ENCODE measurements at places on chromosomes 13 and 19.

DNA sequence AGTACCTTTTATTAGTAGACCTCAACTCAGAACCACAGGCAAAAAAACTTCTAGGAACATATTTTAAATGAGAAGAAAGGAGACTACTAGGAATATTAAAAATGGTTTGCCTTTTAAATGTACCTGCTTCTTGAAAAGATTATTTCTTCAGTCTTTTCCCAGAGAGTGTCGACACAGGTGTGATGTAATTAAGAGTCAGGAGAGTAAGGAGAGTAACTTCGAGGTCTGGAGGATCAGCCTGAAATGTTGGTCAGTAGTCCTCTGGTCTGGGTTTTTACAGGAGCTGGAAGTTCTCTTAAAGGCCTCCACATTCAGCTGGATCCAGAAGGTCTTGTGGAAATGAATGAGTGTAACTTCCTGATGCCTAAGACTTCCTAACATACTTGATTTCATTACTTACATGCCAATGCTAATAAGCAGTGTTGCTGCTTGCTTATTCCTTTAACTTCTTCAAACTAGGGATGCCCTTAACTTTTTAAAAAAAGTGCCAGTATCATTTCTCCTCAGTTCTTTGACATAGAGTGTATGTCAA, at the start of gene KCTD4:
KCTD4 (minus strand) TSS at position 345 of the 532 bp plus-strand sequence. CDS start 6,478 bp downstream, outside the sequence.
- DNase-seq = no peak

GRCh38 chr13:31234729-31235128, 35.0 kb downstream of the B3GLCT start:
- no peak for DNase-seq

- DNase-seq = no peak
Measured at GRCh38 chr13:43306372-43306771, 283.0 kb downstream of the DNAJC15 start.

DNA sequence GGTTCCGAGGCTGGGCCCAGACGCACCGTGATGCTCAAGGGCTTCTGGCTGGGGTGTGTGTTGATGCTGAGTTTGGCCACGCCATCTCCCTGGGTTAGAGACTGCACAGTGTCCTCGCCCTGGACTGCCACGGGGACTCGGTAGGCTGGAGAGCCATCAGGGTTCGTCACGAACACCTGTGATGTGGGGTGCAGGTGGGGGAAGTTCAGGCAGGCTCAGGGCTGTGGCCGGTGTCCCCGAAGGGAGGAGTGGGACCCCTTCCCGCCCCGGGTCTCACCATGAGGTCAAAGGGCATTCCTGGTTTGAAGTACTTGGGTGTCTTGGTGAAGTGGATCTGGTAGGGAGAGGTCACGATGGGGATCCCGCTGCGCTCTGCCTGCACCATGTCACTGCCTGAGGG, 8.2 kb downstream of the C3 start:
- no peak for DNase-seq

DNA sequence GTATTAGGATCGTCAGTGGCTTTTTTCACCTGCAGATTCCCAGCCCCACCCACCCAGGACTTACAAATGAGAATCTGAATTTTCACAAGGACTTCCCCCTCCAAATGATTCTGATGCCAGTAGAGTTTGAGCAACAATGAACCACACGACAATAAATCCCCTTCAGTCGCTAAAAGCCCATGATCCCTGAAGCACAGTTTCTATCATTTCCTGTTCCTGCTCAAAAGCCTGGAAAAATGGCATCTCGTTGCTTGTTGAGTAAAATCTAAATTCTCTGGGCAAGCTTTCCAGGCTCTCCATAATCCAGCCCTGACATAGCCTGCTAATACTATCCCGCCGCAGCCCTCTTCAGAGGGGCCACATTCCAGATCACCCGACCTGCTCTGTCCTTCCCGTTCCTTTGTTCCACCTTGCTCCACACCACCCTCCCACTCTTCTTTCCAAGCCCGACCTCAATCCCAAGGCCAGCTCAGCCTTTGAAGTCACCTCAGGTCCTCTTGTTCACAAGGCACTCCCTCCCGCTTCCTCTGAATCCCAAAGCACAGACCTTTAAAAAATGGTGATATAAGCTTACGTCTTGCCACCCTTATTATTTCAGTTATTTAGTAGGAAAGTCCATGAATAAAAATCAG, 67.9 kb downstream of the NUFIP1 start:
- DNase-seq = no peak

DNA sequence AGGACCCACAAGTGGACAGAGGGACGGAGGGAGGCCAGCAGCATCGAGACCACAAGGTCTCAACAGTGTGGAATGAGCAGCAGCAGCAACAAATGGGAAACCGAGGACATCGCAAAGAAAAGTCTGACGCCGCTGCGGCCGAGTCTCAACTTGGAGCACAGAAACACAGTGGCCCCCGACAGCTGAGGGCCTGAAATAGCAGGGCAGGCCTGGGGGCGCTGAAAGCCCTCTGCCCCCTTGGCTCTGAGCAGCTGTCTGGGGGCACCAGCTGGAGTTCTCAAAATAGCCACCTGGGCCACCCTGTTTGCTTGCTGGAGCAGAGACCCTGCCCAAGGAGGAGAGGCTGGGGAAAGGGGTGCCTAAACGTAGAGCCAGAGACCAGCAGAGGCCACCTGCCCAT, 5.9 kb upstream of the ISYNA1 start:
- no peak for DNase-seq

- DNase-seq = no peak
Measured at GRCh38 chr13:91347996-91348905, 764 bp downstream of the MIR17HG start.

DNA sequence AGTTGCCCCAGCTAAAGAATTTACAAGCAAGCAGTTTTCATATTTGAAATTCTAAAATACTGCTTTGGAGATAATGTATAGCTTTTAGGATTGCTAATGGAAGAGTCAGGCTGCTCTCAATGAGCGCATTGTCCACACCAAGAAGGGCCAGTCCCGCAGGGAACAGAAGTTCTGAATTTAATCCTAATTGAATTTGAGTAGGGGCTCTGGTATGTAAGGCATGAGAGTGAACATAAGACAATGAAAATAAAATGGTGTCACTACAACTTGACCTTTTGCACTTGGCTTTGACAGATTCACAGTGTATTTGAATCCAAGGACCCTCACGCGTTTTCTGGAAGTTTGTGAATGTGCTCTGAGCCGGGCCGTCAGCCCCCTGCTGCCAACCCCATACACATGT, 32.6 kb downstream of the RAB20 start:
- DNase-seq = no peak

- no peak for DNase-seq
Measured at GRCh38 chr19:35184884-35185283, 30.3 kb downstream of the FXYD5 start.

GRCh38 chr13:59744747-59745391, 418.9 kb downstream of the DIAPH3 start:
- no peak for DNase-seq

DNA sequence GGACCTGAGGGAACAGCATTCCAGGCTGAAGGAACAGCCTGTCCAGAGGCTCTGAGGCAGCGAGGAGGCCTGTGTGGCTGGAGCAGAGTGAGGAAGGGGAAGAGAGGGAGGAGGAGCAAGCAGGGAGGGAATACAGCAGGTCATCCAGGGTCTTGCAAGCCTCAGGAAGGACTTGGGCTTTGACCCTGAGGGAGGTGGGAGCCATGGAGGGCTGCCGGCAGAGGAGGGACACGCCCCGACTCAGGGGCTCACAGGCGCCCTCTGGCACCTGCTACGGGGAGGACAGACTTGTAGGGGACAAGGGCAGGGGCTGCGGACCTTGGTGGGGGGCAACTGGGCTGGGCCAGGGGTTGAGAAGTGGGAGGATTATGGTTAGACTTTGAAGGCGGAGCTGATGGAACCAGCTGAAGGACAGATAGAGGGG, 4.7 kb downstream of the TINCR start:
- DNase-seq = no peak

DNA sequence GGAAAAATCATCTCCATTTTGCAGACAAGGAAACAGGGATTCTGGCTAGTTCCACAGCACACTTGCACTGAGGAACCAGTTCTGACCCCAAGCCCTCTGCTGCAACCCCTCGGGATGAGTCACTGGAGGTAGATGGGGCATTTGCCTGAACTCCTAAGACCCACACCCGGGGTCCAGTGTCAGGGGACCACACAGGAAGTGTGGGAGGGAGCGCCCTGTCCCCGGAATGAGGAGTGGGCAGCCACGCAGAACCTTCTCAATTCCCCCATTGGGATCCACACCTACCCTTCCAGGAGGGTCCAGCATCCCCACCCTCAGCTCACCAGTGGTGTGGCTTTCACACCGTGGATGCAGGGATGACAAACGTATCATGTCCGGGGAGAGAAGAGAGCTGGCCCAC, 62.7 kb downstream of the TSHZ3 start:
- DNase-seq = no peak

GRCh38 chr13:74104661-74105275, 29.4 kb downstream of the KLF12 start:
- DNase-seq = no peak

GRCh38 chr19:5837761-5838352, 1.6 kb downstream of the FUT6 start:
- no peak for DNase-seq

GRCh38 chr13:49409008-49409407, 34.9 kb downstream of the CAB39L start:
- DNase-seq = no peak

- peak; percentile 29 for DNase-seq
Measured at GRCh38 chr19:50705422-50706019, 14.1 kb downstream of the SHANK1 start.

DNA sequence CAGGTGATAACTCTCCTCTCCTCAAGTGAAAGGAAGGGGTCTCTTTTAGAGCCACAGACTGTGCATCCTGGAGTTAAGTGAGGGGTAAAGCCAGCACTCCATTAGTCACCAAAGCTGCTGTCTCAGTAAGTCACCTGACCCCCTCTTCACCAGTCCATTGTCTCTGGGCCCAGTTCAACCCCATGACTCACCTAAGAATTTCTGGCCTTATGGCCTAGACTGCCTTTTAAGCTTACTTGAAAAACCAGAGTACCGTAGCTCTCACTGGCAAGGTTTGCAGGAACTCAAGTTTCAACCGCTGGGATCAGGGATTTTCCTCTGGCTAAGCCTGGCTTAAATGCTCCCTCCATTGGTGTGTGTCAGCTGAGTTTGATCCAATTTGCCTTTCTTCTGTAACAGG, 23.4 kb upstream of the EID2 start:
- DNase-seq = no peak

DNA sequence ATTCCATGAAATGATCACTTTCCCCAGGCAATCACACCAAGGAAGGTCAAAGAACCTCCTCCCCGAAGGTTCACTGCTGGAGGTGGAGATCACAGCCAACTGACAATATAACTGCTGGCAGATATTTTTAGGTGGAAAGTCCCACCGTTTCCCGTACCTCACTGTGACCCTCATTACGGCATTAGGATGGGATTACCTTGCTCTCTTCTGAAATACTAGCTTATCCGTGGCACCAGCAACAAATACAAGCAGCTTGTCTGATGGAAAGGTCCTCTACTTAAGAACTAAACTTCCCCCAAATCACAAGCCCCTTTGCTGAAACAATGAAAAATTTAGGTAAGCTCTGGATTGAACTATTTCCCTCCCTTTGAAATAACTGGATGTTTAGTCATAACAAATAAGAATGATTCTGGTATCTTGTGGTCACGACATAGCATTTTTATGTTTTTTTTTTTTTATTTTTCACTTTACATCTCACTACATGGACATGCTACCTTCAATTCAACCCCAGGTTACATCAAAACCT, 178.9 kb downstream of the COL4A1 start:
- DNase-seq = no peak

- DNase-seq = no peak
Measured at GRCh38 chr19:33481863-33482262, 39.7 kb downstream of the PEPD start.

GRCh38 chr19:5881543-5882299, 11.4 kb upstream of the FUT5 start:
- DNase-seq = no peak

GRCh38 chr13:111490611-111491010, 170.2 kb downstream of the TEX29 start:
- DNase-seq = no peak

DNA sequence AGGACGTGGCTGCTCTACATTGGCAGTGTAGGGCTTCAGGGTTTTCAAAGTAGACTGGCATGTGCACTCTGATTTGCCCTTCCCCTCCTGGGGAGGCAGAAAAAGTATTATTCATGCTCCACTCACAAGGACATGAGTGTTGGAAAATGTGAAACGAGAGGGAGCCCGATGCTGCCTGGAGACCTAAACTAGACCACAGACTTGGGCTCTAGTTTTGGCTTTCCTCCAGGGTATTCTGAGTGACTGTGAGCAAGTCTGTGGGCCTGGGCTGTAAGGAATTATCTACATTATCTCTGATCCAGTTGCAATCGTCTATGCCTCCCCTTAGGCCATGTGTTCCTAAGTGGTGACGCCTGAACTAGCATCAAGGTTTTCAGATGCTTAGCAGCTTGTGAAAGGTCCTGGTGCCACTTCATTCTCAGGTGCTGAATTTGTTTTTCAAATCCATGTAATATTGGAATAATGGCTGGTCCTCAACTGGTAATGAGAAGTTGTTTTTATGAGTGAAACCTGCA, 55.0 kb downstream of the MRPL57 start:
- no peak for DNase-seq

- no peak for DNase-seq
Measured at GRCh38 chr13:59873856-59874255, 289.9 kb downstream of the DIAPH3 start.

DNA sequence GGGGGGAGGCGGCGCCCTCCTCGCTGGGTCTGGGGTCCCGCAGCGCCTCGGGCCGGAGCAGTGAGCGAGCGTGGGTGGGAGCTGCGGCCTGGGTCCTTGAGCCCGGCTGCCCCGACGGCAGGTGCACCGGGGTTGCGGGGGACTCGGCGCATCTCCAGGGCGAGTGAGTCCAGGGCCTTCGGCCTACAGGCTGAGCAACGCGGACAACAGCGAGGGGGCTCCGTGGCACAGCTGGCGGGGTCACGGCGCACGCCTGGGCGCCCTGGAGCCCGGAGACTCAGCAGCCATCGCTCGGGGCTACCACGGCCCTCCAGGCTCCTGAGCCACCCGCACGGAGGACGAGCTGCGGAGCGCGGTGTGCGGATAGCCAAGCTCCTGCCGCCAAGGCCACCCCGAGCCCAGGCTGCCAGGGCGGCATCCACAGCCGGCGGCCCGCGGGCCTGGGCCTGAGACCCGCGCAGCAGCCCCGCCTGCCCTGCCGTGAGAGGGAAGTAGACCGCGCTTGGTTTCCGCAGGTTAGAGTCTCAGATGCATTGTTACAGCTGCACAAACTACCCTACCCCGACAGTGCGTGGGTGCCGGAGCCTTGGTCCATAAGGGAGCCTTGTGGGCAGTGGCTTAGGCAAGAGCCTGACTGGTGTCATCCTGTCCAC, 253.9 kb upstream of the SGCG start:
- no peak for DNase-seq

DNA sequence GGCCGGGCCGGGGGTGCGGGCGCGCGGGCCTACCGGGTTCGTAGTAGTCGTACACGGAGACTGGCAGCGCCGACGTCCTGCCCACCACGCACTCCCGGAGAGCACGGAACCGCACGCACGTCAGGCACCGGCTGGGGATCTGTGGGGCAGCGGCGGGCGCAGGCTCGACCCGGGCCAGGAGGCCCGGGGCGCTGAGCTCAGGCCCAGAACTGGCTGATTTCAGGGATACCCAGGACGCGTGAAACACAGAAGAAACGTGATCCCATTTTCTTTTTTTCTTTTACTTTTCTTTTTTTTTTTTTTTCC, 9.0 kb downstream of the F2RL3 start:
- no peak for DNase-seq

Measured in AG09309 (cell line).